ENCODE measurements at places on chromosomes 5 and 9.

DNA sequence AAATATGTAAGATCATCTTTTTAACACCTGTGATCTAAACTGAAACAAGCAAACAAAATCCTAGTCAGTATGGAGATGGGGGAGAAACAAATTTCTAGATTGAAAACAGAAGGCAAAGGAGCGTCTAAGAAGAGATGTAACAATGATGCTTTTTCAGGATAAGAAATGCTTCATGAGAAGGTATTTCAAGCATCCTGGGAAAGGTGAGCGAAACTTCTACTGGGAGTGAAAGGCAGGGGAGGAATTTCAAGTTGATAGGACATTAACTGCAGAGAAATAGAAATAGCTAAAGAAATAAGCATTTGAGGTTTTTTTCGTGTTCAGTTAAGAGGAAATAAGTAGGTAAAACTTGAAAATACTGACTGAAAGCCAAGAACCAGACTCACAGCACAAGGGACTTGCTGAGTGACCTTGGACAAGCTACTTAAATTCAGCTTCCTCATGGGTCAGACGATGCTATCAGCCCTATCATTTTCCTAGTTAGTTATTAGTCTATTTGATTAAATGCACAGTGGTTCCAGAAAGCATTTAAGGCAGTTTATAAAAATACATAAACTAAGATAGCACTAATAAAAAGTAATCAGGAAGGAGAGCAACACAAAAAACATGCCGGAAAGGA lies 406.3 kb downstream of the PDE4D start:
- no peak for DNase-seq

GRCh38 chr5:134989266-134989830 lies 21.6 kb downstream of the CATSPER3 start:
- DNase-seq: no peak

DNA sequence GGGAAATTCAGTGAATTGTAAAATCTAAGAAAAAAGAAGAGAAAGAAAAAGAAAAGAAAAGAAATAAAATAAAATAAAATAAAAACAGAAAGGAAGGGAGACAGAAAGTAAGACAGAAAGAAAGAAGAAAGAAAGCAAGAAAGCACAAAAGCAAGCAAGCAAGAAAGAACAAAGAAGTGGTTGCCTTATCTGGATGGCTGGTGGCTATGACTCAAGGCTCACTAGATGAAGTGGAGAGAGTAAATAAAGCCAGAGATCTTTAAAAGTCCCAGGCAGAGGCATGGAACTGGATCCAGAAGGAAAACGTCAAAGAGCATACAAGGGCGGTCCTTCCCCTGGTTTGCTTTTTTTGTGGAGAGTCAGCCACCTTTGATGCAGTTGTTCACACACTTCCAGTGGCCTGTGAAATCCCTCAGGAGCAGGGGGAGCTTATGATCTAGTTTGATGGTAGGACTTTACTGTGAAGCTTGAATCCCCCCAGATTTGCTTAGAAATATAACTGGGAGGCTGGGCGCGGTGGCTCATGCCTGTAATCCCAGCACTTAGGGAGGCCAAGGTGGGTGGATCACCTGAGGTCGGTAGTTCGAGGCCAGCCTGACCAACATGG lies 176.7 kb upstream of the HMHB1 start:
- no peak for DNase-seq

DNA sequence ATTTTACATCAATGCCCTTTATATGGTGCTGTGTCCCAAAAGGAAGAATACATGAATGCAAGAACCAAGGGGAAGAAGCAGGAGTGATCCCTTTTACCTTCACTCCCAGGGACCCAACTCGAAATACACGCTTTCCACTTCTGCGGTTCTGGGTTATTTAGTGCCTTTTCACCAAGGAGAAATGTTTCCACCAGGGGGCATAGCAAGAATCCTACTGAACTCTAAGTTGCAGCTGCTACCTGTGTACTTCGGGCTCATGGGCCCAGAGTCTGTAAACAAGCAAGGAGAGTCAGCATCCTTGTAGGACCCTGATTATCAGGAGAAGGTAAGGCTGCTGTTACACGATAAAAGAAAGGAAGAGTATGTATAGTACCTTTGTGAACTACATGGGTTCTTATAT lies 45.7 kb downstream of the DPYSL3 start:
- DNase-seq: peak; percentile 23

- no peak for DNase-seq
Observed at GRCh38 chr9:135212961-135213360, 125.5 kb downstream of the OLFM1 start.

- DNase-seq: peak; percentile 19
Observed at GRCh38 chr5:39148983-39149534, 70.3 kb downstream of the FYB1 start.

DNA sequence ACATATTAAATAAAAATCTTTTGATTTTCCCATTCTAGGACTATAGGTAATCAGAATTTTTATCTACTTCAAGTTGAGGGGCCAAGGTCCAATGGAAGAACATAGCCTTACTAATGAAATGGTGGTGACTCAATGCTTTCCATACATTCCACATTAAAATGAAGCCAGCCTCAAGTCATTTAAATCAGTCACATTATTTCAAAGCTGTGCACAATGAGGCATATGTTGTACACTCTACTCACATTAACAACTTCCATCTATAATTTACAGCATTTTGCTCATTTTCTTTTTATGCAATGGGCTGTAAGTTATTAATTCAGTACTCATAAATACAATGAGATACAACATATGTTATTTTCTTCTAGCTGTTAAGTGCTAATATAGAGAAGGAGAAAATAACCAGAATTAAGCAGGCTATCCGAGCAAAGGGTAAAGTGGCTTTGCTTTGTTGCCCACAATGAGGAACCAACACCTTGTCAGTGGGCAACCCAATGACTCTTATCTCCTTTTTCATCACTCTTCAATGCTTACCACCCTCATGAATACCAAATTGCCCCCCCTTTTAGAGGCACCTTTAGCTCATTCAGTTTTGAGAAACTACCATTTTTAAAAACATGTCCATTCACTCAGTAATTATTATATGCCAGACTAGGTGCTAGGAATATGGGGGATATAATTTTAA lies 52.4 kb downstream of the TTLL11 start:
- no peak for DNase-seq

DNA sequence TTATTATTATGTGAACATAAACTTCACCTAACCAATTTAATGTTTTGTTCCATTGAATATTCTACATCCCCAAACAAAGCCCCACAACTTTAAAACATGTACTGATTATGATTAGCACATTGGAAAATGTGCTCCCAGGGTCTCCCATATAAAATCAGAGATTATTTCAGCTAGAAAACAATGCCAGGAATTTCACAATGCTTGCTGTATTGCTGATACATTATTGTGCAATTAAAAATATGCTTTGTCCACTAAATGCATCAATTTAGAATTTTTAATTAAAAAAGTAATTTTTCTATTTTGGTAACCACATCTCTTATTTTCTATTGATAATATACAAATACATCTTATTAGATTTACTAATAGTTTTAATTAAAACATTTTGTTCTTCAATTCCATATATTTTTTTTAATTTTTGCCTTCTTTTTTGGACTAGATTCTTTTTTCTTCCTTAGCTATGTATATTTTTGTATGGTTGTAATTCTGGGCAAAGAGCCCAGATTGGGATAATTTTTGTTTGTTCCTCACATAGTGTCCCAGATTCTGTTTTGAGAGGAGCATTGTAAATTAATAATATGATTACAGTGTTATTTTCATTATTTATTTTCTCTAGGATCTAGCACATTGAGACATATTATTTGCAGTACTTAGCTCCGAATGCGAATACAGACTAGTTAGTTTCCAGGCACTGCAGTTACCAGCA lies 241.5 kb upstream of the CDH18 start:
- no peak for DNase-seq

DNA sequence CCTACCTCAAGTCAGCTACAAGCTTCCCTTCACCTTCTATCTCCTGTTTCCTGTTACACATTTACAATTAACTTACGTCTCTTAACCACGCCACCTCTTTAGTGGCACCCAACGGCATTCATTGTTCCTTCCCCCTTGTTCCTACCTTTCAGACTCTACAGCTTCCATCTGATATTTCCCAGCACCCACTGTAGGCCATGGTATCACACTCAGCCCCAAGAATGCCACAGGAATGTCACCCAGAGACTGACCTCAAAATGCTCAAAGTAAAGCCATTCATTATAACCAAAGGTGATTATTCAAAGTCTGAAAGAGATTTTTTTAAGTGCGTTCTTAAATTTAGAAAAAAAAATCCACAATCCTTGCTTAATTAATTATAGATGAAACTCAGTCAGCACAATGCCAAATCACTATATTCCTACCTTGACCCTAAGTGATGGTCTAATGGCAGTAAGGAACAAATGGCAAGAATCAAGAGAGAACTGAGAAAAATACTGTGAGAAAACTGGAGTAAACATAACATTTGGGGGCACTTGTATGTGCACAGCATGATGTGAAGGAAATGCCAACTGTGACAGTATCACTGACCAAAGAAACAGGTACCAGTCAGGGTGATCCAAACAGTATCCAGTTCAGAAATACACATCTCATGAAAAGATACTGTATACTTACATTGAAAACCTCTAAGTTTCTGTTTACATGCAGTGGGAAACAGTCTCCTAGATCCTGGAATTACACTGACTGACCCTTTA lies 52.1 kb downstream of the CTNND2 start:
- DNase-seq: no peak

DNA sequence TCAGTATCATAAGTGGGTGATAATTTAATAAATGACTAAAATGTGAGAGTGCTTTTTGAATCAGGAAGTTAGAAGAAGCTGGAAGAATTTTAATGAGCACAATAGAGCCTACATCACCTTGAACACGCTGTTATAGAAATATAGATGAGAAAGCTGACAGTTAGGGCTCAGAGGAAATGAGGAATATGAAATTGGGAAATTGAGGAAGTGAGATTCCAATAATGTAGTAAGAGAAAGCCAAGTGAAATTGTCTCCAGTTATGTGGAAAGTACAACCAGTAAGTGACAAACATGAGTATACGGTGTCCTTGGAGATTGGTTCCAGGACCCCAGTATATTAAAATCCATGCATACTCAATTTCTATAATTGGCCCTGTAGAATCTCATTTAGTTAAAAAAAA lies 235.9 kb upstream of the FAM174A start:
- no peak for DNase-seq

DNA sequence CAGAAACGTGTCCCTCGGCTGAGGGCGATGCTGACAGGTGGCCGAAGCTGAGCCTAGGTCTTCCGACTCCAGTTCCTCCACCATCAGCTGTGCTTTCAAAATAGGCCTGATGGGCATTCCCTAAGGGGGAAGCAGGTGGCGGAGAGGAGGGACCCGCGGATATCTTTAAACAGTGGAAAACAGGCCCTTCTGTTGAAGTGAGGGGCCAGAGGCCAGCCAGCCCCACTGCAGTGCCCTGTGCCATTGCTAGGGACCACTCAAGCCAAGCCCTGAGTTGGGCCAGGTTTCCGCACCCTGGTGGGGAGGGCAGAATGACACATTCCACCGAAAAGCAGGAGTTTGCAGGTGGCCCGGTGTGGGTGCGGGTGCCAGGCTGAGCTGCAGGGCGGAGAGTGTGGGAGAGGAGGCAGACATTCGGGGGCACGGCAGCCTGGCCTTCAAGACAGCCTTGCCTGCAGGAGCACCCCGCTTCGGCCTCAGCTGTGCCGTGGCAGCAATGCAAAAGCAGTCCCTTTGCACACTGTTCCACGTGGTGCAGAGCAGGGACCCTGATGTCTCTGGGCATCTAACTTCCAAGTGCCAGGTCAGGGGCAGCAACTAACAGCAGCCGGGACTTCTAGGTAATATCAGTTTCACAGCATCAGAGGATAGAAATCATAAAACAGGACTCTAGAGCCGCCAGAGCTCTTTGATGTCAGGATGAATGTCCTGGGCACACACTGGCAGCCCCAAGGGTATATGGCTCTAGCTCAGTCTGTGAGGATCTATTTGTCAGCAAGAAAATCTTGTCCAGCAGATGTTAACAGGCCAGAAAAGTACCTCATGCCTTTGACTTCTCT lies 17.2 kb downstream of the HNRNPH1 start:
- DNase-seq: no peak

GRCh38 chr9:137250329-137251193 lies 525 bp upstream of the STPG3 start:
- no peak for DNase-seq

DNA sequence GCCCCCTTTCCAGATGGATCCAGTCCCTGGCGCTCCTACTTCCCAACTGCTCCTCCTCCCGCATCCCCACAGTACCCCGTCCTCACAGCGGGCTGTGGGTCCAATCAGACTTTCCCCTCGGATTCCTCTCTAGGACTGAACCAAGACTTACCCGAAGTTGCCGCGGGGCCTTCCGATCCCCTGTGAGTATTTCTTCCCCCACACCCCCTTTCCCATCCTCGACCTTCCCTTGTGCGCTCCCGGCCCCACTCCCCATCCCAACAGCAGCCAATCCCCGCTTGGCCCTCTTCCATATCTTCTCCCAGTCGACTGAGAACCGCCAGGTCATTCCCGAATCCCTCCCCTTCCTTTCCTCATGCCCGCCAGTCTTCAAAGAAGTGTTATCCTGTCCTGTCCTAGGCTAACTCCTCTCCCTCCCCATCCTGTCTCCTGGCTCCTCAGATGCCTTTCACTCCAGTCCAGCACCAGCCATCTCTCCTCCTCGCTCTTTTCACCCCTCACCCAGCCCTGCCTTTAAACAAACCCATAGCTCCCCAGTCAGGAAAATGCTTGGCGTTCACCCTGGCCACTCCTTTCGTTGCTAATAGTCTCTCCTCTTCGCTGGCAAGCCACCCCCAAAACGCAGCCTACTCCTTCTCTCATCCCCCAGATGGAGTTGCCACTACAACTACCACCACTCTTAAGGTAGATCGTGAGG lies 646 bp downstream of the SWI5 start:
- DNase-seq: peak; percentile 76

- no peak for DNase-seq
Observed at GRCh38 chr5:81230416-81230815, 2.7 kb upstream of the CKMT2 start.

GRCh38 chr5:91016954-91017700 lies 366.0 kb downstream of the ARRDC3 start:
- DNase-seq: no peak

DNA sequence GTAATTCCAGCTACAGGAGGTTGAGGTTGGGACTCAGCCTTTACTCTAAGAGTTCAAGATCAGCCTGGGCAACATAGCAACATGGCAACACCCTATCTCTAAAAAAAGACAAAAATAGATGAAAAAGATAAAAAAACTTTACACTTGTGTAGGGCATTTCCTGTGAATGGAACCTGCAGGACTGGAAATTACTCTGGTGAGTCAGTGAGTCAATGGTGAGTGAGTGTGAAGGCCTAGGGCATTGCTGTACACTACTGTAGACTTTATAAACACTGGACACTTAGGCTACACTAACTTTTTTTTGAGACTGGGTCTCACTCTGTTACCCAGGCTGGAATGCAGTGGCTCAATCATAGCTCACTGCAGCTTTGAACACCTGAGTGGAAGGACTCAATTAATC lies 19.5 kb upstream of the ARSI start:
- DNase-seq: peak; percentile 19

DNA sequence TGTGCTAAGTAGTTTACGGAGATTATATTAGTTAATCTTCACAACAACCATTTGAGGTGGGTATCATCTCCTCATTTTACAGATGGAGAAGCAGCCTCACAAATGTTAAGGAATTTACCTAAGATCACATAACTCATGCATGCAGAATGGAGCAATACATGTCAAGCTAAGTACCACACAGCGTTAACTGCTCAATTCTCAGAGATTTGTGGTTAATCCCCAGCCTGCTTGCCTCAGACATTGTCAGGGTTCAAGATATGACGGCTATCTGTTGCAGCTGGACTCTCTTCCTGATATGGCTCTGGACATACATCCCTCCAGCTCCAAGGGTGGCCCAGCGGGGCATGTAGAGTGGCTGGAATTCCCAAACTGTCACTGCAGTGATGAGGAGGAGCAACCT lies 7.3 kb upstream of the ZNF346 start:
- DNase-seq: no peak
